HT-29 (cell line): ENCODE measurements at places on chromosomes 2 and 18. TPM values are rescaled to one million over a fixed set of nuclear protein-coding genes. Genes with fewer than 3 reads are reported as not detected.

Gene YWHAQ
- total RNA-seq: 294 and 342 TPM in 2 replicates

Gene ITGA6
- total RNA-seq: 147 and 155 TPM in 2 replicates

Gene MARCHF4
- total RNA-seq: not detected in 2 replicates

Gene BIRC6
- total RNA-seq: 64.1 and 70.5 TPM in 2 replicates

Gene UGT1A8
- total RNA-seq: 43.6 and 56.6 TPM in 2 replicates

Gene CNTNAP5
- not detected in 2 replicates for total RNA-seq

Gene SLC5A7
- not detected in 2 replicates for total RNA-seq

Gene UCN
- total RNA-seq: 4.9 and 5.6 TPM in 2 replicates

Gene ADGRF3
- 0.16 and 0.28 TPM in 2 replicates for total RNA-seq

- no peak for DNase-seq
Measured at GRCh38 chr2:14960686-14961324, 328.3 kb downstream of the LRATD1 start.

DNA sequence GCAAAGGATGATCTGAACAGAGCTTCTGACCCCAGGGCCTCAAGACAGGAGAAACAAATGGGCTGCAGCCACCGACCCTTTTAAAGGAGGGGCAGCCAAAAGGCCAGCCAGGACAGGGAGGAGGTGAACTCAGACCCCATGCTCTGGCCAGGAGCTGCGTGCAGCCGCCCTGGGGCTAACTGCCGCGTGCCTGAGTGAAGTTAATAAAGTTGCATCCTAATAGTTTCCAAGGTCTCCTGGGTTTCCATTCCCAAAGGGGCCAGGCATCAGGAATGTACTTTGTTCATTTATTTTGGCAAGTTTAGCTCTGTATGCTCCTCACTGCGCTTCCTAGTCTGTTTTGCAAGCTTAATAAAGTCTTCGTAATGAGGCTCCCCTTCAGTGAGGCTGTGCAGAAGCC, 60.7 kb downstream of the EN1 start:
- DNase-seq: no peak

DNA sequence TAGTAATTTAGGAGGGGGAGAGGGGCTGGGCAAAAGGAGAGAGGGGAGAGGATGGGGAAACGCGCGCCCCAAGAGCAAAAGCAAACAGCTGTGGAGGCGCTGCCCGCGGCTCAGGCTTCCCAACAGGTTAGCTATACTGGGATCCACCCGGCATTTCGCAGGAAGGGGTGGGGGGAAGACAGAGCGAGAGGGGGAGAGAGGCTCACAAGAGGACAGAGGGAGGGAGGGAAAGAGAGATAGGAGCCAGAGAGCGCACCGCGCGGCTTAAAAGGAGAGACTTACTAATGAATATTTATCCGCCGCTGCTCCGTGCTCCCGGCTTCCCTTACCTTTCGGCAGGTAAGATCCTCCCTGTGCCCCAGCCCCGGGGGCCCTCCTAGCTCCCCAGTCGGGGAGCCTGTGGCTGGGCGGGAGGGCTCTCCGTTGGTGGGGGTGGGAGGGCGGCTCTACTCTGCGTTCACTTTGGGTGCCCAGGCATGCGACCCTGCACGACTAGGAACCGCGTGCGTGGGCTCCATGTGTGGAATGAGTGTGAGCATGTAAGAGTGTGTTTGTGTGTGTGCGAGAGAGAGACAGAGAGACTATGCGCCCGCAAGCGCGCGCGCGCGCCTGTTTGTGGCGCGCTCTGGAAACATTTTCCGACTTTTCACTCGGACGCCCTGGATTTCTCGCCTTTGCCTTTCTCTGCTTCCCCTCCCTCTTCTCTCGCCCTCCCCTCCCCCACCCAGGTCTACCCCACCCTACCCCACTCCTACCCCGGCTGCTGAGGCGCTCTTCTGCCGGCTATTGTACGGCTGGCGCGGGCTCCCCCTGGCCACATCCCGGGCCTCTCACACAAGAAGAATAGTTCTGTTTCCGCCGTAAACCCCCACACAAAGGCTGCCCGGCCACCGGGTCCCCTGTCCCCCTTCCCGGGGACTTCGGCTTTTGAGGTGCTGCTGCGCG, 7.2 kb upstream of the SIX3 start:
- no peak for DNase-seq

DNA sequence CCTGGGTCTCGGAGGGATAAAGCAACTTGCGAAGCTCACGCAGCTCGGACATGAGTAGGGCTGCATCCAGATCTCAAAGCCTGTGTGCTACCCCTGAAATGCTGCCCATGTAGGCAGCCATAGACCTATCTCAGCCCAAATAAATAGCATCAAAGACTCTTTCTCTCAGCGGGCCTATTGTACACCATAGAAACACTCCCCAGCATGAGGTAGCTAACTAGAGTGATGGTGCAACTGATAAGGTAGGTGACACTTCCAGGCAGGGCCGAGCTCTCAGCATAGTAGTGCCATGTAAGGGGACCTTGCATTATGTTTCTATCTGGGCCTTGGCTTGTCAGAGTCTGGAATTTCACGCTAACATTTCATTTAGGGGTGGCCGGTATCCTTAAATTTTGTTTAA, 52.4 kb downstream of the RABL2A start:
- DNase-seq: no peak

DNA sequence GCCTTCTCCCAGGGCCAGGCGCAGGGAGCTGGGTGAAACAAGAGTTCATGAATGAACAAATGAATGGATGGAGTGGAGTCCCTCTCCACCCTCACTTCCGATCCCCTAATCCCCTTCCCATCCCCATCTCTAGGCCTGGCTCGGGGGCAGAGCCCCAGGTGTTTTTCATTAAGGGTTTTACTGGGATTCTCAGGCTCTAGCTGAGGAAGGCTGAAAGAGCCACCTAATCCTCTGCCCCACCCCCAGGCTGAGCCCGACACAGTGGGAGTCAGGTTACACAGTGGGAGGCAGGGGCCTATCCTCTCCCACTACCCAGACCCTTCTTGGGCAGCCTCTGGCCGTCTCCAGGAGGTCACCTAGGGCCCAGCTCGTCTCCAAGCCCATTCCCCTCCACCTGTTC, 36.1 kb downstream of the SDC1 start:
- no peak for DNase-seq

GRCh38 chr2:70094171-70094977, 7.1 kb downstream of the PCBP1 start:
- no peak for DNase-seq

GRCh38 chr2:48733067-48733503, 22.4 kb downstream of the LHCGR start:
- DNase-seq: no peak

DNA sequence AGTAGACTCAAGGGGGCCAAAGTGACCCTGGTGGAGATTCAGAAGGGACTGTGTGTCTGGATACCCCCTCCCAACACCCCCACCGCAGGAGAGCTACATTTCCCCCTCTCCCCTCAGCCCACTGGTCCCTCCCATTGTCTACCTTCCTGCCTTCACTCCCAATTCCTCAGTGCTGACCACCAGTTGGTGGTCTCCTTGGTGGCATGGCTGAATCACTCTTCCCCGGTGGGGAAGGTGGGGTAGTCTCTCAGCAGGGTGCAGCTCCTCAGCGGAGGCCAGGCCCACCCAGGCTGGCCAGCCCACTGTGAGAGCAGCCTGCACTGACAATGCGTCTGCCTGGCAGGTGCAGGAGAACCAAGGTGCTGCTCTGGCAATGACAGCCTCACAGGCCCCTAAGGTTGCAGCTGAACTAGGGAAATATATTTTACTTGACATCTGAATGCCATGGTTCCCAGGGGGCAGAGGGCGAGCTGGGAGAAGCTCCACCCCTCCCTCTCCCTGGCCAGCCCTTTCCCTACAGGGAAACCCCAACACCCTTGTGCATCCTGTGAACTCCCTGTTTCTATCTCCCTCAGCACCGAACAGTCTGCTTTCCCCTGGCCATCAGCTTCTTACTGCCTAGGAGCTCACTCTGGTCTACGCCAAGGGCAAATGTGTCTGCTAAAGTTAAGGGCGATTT, 62.6 kb upstream of the PAX8 start:
- DNase-seq: no peak

DNA sequence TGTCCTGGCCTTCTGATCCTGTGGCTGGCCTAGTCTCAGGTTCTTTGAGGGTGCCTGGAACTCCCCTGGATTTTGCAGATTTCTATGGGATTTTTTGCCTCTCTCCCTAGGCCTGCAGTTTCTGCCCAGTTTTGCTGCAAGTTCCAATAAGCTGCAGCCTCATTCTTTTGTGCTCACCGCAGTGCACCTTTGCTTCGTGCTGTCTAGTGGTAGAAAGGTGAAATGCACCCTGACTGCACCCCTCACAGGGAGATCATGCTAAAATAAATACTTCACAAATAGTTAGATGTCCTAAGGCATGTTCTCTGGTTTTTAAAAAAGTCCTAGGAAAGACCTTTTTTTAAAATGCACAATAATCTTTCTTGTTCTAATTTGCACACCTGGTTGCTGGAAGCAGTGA, 72.5 kb downstream of the GNAL start:
- DNase-seq: peak; percentile 36

- DNase-seq: peak; percentile 95
Measured at GRCh38 chr2:196510246-196510645, 129.3 kb upstream of the CCDC150 start.

- DNase-seq: no peak
Measured at GRCh38 chr18:48740851-48741485, 202.1 kb downstream of the CTIF start.

GRCh38 chr18:25329783-25330182, 22.2 kb downstream of the ZNF521 start:
- DNase-seq: no peak

- no peak for DNase-seq
Measured at GRCh38 chr2:20560891-20561636, 89.8 kb downstream of the HS1BP3 start.

DNA sequence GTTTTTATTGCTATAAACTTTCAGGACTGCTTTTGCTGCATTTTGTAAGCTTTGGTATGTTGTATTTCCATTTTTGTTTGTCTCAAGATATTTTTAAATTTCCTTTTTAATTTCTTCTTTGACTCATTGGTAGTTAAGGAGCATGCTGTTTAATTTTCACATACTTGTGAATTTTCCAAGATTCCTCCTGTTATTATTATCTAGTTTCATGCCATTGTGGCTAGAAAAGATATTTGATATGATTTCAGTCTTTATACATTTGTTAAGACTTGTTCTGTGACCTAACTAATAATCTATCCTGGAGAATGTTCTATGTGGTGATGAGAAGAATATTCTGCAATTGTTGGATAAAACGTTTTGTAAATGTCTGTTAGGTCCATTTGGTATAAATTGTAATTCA, 62.1 kb downstream of the NUP35 start:
- DNase-seq: no peak

DNA sequence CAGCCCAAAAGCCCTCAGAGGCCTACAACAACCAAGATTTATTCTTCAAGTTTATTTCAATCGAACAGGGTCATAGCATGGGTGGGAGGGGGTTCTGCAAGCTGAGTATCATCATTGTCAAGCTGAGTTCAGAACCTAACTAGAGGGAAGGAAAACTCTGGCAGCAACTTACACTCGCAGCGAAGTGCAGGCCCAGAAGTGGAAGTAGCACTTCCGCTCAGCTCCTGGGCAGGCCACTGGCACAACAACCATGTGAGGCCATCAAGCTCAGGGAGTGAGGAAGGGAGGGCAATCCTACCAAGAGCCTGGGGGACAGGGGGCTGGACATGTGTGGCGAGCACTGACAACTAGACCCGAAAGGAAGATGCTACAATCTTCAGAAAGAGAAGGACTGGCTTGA, 4.8 kb downstream of the UXS1 start:
- no peak for DNase-seq

DNA sequence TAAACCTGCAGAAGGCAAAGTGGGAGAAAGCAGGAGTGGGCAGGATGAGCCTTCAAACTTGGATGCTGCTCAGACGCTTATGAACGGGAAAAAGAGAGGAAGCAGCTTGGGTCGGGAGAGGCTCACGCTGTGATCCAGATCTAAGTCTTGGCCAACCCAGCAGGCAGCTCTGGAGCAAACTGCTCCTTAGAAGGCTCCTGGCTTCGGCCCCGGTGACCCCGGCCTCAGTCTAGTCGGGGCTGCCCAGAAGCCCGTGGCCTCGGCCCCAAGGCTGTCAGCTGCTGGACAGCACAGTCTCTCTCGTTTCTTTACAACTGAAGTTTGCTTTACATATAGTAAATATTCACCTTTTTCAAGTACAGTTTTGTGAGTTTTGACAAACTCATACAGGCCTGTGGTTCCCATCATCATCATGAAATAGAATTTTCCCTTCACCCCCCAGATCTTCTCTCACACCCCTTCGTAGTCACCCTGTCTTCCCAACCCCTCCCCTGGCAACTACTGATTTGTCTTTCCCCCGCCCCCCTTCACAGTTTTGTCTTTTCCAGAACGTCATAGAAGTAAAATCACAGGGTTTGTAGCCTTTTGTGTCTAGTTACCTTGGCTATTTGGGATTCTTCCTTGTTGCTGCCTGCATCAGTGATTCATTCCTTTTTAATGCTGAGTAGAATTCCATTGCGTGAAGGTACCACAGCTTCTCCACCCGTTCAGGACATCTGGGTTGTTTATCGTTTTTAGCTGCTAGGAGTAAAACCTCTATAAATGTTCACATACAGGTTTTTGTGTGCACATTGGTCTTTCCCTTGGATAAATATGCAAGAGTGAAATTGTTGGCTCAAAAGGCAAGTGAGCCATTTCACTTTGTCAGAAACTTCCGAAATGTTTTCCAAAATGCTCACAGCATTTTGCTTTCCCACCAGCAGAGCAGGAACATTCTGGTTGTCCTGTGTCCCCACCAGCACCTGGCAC, 35.1 kb downstream of the MYO7B start:
- no peak for DNase-seq

DNA sequence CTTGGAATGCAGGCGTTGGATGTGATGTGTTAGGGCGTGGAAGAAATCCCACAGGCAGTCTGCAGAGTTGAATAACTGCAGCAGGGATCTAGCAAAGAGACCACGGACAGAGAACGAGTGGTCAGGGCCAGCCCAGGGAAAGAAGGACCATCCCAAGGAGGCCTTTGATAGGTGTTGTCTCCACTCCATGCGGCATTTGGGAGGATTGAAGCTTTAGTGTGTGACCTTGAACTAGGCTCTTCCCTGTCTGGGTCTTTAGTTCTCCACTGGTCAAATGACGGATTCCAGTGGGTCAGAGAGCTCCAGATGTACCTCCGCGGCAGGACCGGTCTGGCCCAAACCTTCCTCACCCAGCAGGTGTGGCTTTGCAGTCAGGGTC, 18.4 kb downstream of the GREB1 start:
- DNase-seq: no peak
